ENCODE measurements at places on chromosomes 6 and 20.

GRCh38 chr20:45890985-45891983 is at the start of the genes CTSA and NEURL2:
TSS of gene CTSA (plus strand) at chr20:45891335. CDS start at chr20:45891569, 234 bp downstream.
TSS of gene NEURL2 (minus strand) at chr20:45891208. CDS start at chr20:45890991, 217 bp downstream.
- peak; percentile 92 for DNase-seq

GRCh38 chr6:49527320-49527719 is 23.1 kb upstream of the C6orf141 start:
- no peak for DNase-seq

- DNase-seq, result no peak
Observed at GRCh38 chr6:98942263-98942803, 5.4 kb downstream of the FBXL4 start.

DNA sequence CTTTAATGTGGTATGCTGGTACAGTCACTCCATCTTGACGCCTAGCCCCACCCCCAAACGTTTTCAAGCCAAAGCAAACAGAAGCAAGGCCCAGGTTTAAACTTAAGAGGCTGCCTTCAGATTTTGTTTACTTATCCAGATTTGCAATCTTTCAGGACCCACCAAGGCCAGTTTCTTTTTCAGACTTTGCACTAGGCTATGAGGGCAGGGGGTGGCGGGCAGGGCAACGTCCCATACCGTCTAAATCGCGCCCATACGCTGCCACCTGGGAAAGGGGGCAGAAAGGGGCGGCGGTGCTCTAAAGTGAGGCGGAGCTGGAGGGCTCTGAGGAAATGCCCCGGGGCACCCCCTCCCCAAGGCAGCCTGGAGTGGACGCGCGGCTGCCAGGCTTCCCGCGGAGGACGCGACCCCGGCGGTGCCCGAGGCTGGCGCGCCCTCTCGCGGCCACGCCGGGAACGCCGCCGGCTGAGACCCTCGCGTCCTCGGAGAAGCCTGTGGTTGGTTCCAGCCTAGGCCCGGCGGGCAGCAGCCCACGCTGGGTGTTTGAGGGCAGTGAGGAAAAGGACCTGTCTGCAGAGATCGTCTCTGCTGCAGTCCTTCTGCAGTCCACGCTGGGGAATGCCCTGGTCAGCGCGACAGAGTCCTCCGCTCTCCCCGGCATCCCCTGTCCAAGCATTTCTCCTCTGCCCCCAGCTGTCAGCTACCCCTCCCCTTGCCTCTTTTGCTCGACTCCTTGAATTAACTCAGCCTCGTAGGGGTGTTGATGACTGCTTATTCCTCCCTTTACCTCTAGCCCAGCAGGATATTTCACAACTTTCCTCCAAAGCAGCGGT is 129.2 kb upstream of the PRND start:
- DNase-seq, result peak; percentile 53

- no peak for DNase-seq
Observed at GRCh38 chr6:52538901-52539354, 37.9 kb downstream of the TRAM2 start.

All from WERI-Rb-1 (cell line).